A549 (cell line): ENCODE measurements at places on chromosomes 12 and 14.

DNA sequence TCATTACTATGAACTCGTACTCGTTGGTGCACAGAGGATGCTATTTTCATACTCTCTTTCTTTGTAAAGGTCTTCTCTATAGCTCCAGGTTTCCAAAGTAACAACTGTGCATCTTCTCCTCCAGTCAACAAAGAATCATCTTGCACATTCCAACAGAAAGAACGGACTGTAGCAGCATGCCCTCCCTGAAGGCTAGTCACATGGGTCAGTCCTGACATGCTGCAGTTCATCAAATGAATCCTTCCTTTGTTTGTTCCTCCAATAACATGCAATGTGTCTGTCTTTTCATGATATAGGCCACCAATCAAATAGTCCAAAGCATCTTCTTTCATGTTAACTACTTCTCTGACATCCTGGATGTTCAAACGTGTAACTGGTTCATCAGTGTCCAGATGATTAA is 42.9 kb downstream of the WDR89 start:
- DNase-seq, result no peak

- no peak for DNase-seq
Observed at GRCh38 chr12:91973813-91974212, 171.8 kb downstream of the BTG1 start.

- DNase-seq, result no peak
Observed at GRCh38 chr12:19220852-19221466, 91.4 kb downstream of the PLEKHA5 start.

GRCh38 chr12:75738486-75738885 is 227.1 kb upstream of the KRR1 start:
- DNase-seq, result no peak

DNA sequence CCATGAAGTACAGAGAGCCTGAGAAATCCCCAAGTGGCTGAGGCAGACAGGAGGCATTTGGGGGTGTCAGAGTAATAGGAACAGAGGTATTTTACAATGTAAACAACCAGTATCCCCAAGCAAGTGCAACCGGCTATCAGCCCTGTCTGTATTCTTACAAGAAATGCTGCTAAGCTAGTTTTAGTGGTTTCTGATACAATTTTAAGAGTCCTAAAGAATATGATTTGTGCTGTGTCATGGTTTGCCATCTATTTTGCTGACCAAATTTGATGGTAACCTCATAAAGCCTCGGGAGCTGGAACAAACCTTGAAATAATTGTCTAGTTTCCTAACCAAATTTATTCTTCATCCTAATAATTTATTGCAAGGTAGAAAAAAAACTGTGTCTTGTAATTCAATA is 46.7 kb upstream of the EGLN3 start:
- DNase-seq, result no peak

DNA sequence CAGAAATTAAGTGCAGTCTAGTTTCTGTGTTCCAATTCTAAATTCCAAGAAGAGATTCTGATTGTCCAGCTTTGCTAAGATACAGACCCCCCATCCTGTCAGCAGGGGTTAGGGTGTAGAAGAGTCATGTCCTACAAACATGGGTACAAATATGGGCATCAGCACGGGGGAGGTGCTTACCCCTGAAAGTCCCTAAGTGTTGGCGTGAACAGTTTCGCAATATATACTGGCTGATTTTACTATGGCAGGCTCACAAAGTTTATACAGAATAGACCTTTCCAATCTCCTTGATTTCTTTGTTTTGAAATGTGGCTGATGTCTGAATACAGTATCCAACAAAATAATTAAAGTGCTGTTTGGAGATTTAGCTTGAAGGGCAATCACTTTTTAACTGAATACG is 71.6 kb upstream of the PPM1H start:
- no peak for DNase-seq
